H1 (cell line): ENCODE measurements at places on chromosomes 1 and 21. TPM values are rescaled to one million over a fixed set of nuclear protein-coding genes. Genes with fewer than 3 reads are reported as not detected.

DNA sequence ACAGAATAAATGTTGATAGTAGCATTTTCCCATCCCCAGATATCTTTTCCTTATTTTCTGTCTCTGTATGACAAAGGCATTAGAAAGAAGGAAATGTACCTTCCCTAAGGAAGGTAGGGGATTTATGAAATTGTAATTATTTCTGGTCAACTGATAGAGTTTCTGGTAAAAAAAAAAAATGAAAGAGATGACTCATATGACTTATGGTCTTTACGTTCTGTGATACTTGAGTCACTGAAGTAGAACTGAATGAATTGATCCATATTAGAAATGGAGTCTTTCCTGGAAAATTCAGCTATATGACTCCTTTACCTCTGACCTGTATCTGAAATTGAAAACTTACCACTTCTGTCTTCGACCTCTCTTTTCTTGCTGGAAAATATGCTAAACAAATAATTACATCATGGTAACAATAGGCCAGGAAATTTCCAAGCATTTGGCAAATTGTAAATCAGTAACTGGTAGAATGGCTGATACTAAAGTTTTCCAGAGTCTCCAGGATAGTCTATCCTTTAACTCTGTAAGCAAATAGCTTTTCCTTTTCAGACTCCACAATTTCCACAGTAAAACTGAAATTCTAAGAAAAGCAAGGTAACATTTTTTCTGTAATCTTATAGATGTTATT is 364.3 kb upstream of the PTBP2 start:
- H3K27ac ChIP-seq, result no peak overlapping the region
- H3K4me3 ChIP-seq, result no peak overlapping the region
- peaks cover 3% of the 10 kb centered on the region for H3K4me1 ChIP-seq
- H3K36me3 ChIP-seq, result no peaks in the 10 kb centered on the region
- no peaks in the 10 kb centered on the region for H3K27me3 ChIP-seq

DNA sequence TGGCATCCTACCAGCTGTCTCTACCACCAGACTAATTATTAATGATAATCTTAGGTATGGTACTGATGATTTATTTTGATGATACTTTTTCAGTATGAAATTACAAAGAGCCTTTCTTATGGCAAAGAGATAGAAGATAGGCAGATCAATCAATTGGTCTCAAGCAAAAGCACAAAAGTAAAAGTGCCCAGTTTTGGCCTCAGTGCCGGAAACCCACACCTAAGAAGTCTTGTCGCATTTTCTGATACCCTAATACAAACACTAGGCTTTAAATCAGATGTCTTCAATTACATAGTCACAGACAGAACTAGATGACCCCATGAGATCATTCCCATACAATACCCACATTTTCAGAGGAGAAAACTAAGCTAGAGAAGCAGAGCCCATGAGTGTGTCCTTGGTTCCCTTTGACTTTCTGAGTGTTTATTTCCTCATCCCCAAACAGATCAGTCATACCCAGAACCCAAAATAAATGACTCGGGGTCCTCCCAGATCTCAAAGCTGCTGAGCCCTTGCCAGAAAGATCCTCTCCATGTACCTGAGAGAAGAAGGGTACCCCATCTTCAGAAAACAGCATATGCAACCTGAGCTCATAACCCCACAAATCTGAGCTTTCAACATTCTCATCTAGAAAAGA is 7.7 kb downstream of the ITPKB start:
- peaks cover 17% of the 10 kb centered on the region for H3K27me3 ChIP-seq
- H3K27ac ChIP-seq, result no peak overlapping the region
- no peak for DNase-seq
- H3K36me3 ChIP-seq, result no peaks in the 10 kb centered on the region
- no peak overlapping the region for H3K4me3 ChIP-seq

- peak; percentile 57 for DNase-seq
- no peaks in the 10 kb centered on the region for H3K36me3 ChIP-seq
- no peak overlapping the region for H3K27ac ChIP-seq
- H3K4me3 ChIP-seq, result peak overlapping the region; percentile 45
- H3K27me3 ChIP-seq, result peaks cover 51% of the 10 kb centered on the region
- H3K4me1 ChIP-seq, result peaks cover 5% of the 10 kb centered on the region; the same call in 1 of the 2 replicates
Measured at GRCh38 chr1:47507881-47508701, 70.2 kb downstream of the FOXD2 start.

Gene CNR2
- total RNA-seq, result not detected in 2 replicates

Gene SMIM1
- total RNA-seq, result 6.1 and 7.7 TPM in 2 replicates

DNA sequence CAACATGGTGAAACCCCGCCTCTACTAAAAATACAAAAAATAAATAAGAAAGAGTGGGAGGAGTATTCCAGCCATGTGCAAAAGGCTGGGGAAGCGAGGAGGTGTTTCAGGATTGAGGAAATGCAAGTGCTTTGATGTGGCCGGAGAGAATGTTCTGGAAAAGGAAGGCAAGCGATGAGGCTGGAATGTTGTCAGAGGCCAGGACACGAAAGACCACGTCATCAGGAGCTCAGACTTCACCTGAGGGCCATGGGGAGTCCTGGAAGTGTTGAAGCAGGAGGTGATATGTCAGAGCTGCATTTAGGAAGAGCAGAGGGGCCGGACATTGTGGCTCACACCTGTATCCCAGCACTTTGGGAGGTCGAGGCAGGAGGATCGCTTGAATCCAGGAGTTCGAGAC is 10.9 kb upstream of the THEMIS2 start:
- DNase-seq, result no peak
- H3K27me3 ChIP-seq, result no peaks in the 10 kb centered on the region
- no peak overlapping the region for H3K4me3 ChIP-seq
- H3K4me1 ChIP-seq, result no peaks in the 10 kb centered on the region
